ENCODE measurements at places on chromosomes 5 and 9.
A peak's percentile ranks its signal among the peaks of the same experiment; 100 is the strongest.

GRCh38 chr5:52657247-52657645 lies 130.5 kb upstream of the ITGA1 start:
- peak; percentile 44 for DNase-seq

DNA sequence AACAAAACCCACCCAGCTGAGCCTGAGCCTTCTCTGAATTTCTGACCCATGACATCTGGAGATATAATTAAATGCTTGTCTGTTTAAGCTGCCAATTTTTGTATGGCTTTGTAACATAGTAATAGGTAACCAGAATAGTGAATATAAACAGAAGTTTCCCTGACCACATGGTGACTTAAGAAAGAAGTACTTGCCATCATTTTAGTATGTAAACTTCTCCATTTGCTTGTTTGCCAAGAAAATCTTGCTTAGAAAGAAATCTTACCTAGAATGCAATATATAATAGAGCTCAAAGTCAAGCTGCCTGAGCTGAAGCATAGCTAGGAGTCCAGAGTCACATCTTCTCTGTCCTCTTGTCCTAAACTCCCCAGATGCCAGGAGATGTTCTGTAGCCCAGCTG lies 117.0 kb downstream of the PCSK1 start:
- no peak for DNase-seq

DNA sequence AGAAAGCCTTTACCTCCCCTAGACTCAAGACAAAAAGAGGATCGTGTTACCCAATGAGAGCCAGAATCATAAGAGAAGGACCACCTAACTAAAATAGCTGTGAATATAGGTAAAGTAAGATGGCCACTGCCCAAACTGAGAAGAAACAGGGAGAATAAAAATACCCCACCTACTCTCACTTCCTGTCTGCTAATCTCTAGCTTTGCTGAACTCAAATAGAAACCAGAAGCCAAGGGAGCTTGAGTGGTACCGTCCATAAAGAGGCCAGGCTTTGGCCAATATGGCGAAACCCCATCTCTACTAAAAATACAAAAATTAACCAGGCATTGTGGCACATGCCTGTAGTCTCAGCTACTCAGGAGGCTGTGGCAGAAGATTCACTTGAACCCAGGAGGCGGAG lies 123.0 kb upstream of the FST start:
- DNase-seq, result no peak

GRCh38 chr9:20640331-20641187 lies 18.3 kb upstream of the MLLT3 start:
- peak; percentile 46 for DNase-seq

GRCh38 chr5:180020176-180020575 lies 51.4 kb downstream of the RNF130 start:
- DNase-seq, result no peak

- no peak for DNase-seq
Observed at GRCh38 chr9:134127065-134127580, 8.8 kb upstream of the WDR5 start.

- DNase-seq, result no peak
Observed at GRCh38 chr5:80061547-80061946, 26.4 kb downstream of the THBS4 start.

GRCh38 chr5:54889826-54890225 lies 95.6 kb downstream of the ESM1 start:
- peak; percentile 92 for DNase-seq

DNA sequence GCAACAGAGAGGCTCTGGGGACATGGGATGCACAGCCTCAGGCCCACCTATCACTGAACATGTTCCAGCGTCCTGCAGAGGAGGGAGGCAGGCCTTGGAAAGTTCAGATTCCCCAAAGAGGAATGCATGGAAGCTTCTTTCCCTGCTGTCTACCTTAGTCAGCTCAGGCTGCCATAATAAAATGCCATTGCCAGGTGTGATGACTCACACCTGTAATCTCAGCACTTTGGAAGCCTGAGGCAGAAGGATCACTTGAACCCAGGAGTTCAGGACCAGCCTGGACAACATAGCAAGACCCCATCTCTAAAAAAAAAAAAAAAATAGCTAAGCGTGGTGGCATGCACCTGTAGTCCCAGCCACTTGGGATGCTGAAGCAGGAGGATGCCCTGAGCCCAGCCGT lies 24.5 kb upstream of the TOR1B start:
- DNase-seq, result no peak

DNA sequence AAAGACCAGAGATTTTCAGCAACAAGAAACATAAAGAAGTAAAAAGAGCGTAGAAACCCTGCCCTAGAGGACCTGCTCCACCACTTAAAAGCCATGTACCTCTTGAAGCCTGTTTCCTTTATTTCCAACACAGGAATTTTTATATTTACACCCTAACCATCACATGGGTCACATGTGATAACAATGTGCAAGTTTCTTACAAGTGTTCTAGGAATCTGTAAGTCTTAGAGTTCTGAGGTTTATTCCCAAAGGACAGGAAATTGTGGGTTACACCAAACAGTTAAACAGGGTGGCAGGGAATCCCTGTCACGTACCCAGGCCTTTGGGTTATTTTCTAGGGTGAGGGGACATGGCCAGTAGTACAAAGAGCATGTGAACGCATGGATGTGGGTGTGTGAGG lies 108.6 kb upstream of the CCDC152 start:
- DNase-seq, result no peak

- DNase-seq, result no peak
Observed at GRCh38 chr5:134625559-134625958, 7.1 kb downstream of the SAR1B start.

DNA sequence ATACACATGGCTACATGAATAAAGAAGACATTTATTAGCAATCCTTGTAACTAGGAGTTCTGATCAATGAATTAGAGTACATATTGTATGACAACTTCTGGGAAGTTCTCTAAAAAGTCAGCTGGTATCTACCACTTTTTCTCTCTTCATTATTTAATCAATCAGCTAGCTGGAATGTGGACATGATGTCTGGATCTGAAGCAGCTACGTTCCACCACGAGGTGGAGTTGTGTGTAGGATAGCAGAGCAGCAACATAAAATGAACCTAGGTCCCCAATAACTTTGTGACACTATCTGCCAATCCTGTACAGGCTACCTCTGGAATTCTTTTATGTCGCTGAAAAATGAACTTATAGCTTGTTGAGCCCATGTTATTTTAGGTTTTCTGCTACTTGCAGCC lies 32.9 kb upstream of the ENTREP1 start:
- no peak for DNase-seq

- peak; percentile 42 for DNase-seq
Observed at GRCh38 chr5:180873615-180874520, 12.8 kb upstream of the ZFP62 start.

DNA sequence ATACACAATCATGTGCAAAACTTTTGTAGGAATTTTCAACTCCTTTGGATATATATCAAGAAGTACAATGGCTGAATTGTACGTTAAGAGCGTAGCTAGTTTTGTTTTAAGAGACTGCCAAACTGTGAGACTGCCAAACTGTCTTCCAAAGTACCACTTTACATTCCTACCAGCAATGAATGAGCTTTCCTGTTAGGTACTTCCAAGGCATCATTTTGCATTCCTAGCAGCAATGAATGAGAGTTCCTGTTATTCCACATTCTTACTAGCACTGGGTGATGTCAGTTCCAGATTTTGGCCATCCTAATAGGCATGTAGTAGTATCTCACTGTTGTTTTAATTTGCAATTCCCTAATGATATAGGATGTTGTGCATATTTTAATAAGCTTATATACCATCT lies 219.3 kb downstream of the KCNN2 start:
- no peak for DNase-seq

GRCh38 chr5:181087309-181087708 lies 43.7 kb downstream of the OR2V1 start:
- DNase-seq, result no peak

DNA sequence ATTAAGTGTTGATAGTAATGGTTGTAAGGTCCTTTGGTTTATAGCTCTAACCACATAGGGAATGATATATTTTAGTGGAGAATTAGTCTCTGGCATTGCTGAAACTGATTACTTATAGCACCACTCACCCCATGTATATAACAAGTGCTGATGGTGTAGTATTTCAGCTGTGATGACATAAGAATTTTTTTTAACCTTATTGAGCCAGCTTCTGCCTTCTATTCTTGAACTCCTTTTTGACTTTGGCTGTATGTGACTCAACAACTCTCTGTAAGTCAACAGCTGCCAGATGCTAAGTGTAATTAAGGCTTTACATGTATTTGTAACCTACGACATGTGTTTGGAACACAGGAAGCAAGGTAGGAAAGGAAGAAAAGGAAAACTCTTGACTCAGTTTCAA lies 929.6 kb upstream of the WWC1 start:
- no peak for DNase-seq

- no peak for DNase-seq
Observed at GRCh38 chr5:150316320-150316719, 13.6 kb upstream of the ARSI start.

- DNase-seq, result no peak
Observed at GRCh38 chr5:179430193-179431175, 85.2 kb upstream of the ADAMTS2 start.

DNA sequence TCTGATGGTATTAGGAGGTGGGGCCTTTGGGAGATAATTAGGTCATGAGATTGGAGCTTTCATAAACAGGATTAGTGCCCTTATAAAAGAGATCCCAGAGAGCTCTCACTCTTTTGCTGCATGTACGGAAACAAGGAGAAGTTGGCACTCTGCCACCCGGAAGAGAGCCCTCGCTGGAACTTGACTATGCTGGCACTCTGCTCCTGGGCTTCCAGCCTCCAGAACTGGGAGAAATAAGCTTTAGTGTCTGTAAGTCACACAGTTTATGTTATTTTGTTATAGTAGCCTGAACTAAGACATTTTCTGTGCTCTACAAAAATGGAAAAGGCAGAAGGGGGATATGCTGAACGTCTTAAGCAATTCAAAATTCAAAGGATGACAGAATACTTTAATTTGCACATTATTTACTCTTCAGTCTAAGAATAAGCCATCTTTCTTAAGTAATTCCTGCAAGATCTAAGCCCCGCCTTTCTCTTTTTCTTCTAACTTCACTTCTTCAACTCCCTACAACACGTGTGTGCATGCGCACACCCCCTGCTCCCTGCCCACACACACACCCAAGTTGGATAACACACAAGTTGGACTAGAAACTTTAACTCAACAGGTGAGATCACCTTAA lies 17.3 kb downstream of the NFIB start:
- DNase-seq, result no peak

- DNase-seq, result no peak
Observed at GRCh38 chr9:126222363-126222834, 104.2 kb upstream of the MVB12B start.

GRCh38 chr5:60673334-60673733 lies 26.6 kb downstream of the DEPDC1B start:
- no peak for DNase-seq

DNA sequence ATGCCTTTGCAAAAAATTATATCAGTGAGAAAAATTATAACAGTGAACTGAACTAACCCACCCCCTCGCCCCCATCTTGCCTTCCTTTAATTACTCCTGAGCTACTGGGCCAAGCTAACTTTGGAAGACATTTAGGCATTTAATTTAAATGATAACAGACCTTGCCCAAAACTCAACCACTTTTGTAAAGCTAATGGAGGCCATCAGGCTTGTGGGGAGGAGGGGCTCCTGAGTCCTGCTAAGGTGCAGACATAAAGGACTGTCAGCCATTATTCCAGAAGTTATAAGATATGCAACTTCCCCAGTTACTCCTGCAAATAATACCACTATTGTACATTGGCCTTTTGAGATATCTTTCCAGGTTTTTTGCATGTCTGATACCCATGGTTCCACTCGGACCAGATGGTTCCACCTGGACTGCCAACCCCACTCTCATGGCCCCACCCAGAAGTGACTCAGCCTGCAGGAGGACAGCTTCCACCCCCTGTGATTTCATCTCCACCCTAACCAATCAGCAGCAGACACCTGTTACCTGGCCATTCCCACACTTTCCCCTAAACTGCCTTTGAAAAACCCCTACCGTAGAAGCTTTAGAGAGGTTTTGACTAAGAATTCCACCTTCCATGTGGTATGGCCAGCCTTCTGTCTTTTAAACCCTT lies 805.4 kb upstream of the CDH6 start:
- no peak for DNase-seq

DNA sequence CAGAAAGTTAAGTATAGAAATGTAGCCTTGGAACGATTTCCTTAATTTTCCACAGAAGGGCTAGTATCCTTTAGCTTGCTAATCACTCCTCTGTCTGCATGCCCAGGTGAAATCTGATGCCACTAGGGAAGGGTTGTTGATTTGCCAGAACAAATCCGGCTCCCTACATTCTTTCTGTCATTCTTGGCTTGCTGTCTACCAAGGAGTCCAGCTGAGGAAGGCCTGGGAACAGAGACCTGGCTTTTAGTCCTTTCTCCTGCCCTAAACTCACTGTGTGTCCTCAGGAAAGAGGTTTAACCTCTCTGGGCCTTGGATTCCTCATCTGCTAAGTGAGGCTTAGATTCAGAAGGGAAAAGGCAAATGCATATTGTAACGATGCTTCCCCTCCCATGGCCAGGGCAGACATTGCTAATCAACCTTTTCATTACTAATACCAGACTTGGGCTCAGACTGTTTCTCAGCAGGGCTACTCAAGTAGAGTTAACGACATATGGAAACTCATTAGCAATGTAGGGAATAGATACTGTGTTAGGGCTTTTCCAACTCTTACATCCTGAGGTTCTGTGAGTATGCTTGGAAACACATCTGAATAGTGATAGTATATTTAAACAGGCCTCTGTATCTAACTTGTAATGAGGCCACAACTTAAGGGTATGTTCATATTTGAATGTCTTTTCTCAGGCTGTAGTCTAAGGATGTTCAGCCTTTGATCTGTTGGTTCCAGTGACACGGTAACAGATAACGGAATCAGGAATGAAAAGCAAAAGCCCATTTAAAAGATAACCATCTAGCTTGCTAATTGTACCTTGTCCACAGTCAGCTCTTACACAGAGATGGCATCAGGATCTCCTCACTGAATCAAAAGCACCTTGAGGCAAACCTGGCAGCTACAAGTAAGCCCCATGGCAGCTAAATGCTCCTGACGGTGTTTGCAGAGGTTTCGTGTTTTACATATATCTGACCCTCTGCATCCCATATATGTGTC lies 4.1 kb downstream of the GALNT10 start:
- DNase-seq, result peak; percentile 41

DNA sequence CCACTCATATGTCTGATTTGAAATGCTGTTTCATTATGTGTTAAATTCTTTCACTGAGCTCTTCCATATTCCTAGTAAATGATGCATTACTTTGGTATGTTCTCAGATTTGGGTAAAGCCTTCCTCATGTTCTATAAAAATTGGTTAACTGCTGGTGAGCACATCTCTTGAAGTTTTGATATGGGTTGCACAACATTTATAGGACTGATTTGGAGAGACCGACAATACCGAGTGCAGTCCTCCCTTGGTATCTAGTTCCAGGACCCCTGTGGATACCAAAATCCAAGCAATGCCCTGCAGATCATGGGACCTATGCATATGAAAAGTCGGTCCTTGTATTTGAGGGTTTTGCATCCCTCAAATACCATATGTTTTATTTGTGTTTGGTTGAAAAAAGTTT lies 37.8 kb downstream of the WDR36 start:
- peak; percentile 77 for DNase-seq

- peak; percentile 98 for DNase-seq
Observed at GRCh38 chr5:144697847-144698262, 527.2 kb downstream of the KCTD16 start.

All from EL (cell line).